ENCODE measurements at places on chromosomes 2 and 18. TPM values are rescaled to one million over a fixed set of nuclear protein-coding genes. Genes with fewer than 3 reads are reported as not detected.

SIX3 gene
- total RNA-seq: not detected

GRCh38 chr2:239378021-239378917, 22.6 kb downstream of the HDAC4 start:
- H3K27ac ChIP-seq: no peak overlapping the region
- H3K4me3 ChIP-seq: no peak overlapping the region
- peaks cover 17% of the 10 kb centered on the region for H3K4me1 ChIP-seq
- H3K36me3 ChIP-seq: no peaks in the 10 kb centered on the region

DNA sequence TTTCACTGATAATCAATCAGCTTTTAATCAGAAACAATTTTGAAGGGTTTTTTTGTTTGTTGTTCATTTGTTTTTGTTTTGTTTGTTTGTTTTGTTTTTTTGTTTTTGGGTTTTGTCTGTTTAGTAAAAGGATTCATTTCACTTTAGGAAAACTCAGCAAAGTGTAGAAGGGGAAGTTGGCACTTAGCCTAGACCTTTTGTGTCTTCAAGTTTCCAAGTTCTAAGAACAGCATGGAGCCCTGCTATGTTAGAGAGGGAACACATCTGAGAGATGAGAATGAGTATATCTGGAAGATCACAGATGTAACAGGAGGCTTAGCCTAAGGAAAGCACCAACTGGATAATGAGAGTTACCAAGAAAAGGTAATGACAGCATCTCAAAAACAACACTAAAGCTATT, 501.5 kb downstream of the ERBB4 start:
- no peaks in the 10 kb centered on the region for H3K27me3 ChIP-seq
- no peak overlapping the region for H3K27ac ChIP-seq
- no peak overlapping the region for H3K4me3 ChIP-seq
- no peaks in the 10 kb centered on the region for H3K4me1 ChIP-seq

GRCh38 chr2:289362-290089, 1.6 kb upstream of the ALKAL2 start:
- no peaks in the 10 kb centered on the region for H3K36me3 ChIP-seq
- peak; percentile 23 for DNase-seq
- peak overlapping the region; percentile 54 for H3K27ac ChIP-seq

CCDC178 gene
- 1.7 TPM for total RNA-seq

DNA sequence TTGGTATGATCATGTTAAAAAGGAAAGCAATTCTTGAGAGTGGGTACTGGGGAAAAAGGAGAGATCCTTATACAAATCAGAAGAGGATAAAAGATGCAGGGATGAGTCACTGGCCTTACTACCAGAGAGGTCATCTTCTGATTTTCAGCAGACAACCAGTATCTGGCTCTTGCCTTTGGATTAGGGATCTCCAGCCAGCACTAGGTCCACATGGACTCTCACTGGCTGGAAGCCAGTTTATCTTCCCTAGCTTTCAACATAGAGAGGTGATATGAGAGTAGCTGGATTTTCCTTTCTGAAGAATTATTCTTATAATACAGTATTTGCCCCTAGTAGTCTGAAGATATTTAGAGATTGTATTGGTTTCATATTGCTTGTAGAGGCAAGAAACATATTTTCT, 30.2 kb downstream of the CERKL start:
- H3K27ac ChIP-seq: no peak overlapping the region
- H3K36me3 ChIP-seq: no peaks in the 10 kb centered on the region
- no peaks in the 10 kb centered on the region for H3K4me1 ChIP-seq
- no peak overlapping the region for H3K4me3 ChIP-seq
- no peaks in the 10 kb centered on the region for H3K27me3 ChIP-seq

- peaks cover 16% of the 10 kb centered on the region for H3K4me1 ChIP-seq
- no peak overlapping the region for H3K27ac ChIP-seq
- peak; percentile 30 for DNase-seq
- no peaks in the 10 kb centered on the region for H3K36me3 ChIP-seq
- no peaks in the 10 kb centered on the region for H3K27me3 ChIP-seq
- no peak overlapping the region for H3K4me3 ChIP-seq
These were observed 6.7 kb upstream of the ACAA2 start for GRCh38 chr18:49819823-49820671.

MALT1 gene
- total RNA-seq: 26.3 TPM

DNA sequence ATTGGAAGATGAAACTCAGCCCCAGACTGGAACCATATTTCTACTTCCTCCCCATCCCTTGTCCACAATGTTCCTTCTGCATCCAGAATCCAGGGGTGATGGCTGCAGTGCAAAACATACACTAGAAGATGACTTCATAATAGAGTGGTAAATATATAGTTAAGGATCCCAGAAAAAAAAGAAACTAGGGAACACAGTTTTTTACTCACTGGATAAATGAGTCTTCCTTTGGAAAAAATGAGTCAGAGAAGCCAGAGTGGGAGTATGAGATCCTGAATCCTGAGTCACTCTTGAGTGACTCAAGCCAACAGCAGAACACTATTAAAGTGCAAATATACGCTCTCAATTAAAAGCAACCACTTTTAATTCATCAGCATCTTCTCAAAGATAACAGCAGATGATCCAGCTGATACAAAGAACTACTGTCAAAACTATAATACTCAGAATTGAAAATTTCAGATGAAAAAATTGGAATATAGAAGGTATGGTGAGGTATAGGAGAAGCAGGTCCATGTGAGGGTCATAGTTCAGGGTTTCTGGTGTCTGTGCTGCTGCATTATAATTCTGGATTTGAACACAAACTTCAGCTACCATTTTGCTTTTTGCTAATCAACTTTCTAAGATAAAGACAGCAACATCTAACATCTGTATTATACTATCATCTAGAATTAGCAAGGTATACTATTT, 987.2 kb upstream of the CDH2 start:
- no peaks in the 10 kb centered on the region for H3K36me3 ChIP-seq
- H3K27me3 ChIP-seq: no peaks in the 10 kb centered on the region
- H3K4me3 ChIP-seq: no peak overlapping the region

GRCh38 chr2:8303322-8303832, 378.5 kb upstream of the ID2 start:
- H3K36me3 ChIP-seq: no peaks in the 10 kb centered on the region
- no peaks in the 10 kb centered on the region for H3K27me3 ChIP-seq
- H3K27ac ChIP-seq: no peak overlapping the region
- no peaks in the 10 kb centered on the region for H3K4me1 ChIP-seq
- no peak overlapping the region for H3K4me3 ChIP-seq

DNA sequence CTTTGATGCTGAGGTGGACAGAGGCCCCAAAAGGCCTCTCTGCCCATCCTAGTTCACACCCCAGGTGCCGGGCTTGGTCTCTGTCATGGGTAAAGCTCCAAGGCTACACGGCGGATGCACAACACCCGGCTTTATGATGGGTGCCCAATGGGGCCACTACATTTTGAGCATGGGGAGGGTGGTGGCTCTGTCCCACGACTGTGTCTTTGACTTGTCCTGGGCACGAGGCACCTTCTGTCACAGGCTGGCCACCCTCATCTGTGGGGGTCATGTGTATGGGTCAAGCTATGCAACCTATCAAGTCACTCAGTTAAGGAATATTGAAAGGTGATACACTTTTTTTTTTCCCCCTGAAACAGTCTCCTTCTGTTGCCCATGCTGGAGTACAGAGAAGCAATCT, 63.7 kb downstream of the EDAR start:
- H3K4me3 ChIP-seq: no peak overlapping the region
- DNase-seq: no peak
- H3K27ac ChIP-seq: no peak overlapping the region
- no peaks in the 10 kb centered on the region for H3K36me3 ChIP-seq
- H3K27me3 ChIP-seq: no peaks in the 10 kb centered on the region

CIB4 gene
- total RNA-seq: 0.94 TPM

SPDYA gene
- 0.78 TPM for total RNA-seq

DNA sequence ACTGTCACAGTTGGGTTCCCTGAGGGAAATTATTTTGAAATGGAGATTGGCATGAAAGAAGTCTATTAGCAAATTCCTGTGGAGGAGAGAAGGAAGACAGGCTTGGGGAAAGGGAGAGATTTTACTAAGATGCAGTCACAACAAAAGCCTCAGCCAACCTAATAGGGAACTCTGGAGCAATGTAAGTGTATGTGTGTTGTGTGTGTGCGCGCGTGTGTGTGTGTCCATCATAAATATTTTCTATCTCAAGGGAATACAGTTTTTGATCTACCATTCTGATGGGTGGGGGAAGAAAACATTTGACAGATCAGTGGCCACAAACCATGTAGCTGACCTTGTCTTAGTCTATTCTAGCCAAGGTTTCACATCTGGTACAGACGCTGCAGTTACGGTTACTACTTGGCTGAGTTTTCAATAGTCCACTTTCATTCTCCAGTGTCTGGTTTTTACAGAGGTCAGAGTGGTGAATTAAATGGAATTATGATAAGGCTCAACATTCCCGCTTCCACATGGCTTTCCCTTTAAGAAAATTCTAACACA, 72.6 kb downstream of the MREG start:
- H3K4me3 ChIP-seq: no peak overlapping the region
- no peak for DNase-seq
- H3K4me1 ChIP-seq: no peaks in the 10 kb centered on the region
- H3K27ac ChIP-seq: no peak overlapping the region
- no peaks in the 10 kb centered on the region for H3K27me3 ChIP-seq

TRPM8 gene
- total RNA-seq: not detected

ATG4B gene
- total RNA-seq: 89.4 TPM

GRCh38 chr18:78934003-78934402, 45.6 kb upstream of the SALL3 start:
- H3K27ac ChIP-seq: no peak overlapping the region
- no peak for DNase-seq
- no peaks in the 10 kb centered on the region for H3K4me1 ChIP-seq
- no peaks in the 10 kb centered on the region for H3K36me3 ChIP-seq
- no peak overlapping the region for H3K4me3 ChIP-seq

DNA sequence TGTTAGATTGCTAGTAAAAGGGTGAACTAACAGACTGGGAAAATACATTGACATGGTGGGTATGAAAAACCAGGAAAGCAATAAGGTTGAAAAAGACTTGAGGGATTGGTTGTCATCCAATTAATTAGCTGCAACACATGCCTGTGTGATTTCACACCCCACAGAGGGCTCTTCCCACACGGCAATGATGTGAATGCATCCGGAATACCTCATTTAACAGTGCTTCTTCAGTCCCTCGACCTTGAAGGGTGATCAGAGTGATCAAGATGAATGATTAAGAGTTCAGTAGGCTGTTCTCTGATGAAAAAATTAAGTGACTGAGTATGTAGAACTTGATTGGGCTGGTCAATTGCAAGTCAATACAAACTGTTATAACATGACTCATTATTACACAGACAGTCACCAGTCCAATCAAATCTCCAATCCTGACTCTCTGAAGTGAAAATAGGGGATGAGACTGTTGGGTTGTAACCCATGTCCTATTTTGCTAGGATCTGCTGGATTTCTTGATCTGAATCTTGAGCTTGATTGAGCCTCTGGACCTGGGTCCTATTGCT, 924.9 kb upstream of the FAM98A start:
- no peaks in the 10 kb centered on the region for H3K27me3 ChIP-seq
- DNase-seq: no peak
- no peaks in the 10 kb centered on the region for H3K36me3 ChIP-seq
- H3K4me3 ChIP-seq: no peak overlapping the region
- H3K27ac ChIP-seq: no peak overlapping the region

GRCh38 chr18:6866552-6867085, 137.1 kb downstream of the ARHGAP28 start:
- no peaks in the 10 kb centered on the region for H3K36me3 ChIP-seq
- H3K27ac ChIP-seq: no peak overlapping the region

DNA sequence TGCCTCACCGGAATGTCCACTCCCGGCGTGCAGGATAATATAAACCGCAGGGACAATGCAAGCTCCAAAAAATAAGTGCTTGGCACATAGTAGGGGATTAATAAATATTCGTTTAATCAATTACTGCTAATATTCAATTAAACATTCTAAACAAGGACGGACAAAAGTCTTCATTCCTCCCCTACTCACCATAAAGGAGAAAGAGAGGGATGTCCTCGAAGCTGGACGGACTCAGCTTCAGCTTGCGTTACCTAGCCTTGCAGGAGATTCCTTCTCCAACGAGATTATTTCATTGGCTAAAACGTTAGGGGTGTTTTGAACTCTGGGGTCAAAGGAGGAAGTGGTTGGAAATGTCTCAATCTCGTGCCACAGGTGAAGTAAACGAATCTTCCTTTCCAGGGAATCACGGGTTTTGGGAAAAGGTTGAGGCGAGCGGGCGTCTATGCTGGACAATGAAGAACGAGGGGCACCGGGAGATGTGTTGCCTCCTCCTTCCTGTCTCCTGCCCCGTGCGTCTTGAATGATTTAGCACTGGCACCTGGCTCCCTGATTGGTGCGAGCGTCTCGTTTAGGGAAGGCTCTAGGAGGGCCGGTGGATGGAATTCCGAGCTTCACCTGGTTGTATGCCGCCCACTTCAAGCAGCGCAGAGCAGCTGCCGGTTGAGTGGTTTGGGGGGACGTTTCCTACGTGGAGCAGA, 2.0 kb upstream of the GAD1 start:
- DNase-seq: no peak
- no peak overlapping the region for H3K27ac ChIP-seq
- no peaks in the 10 kb centered on the region for H3K36me3 ChIP-seq
- no peak overlapping the region for H3K4me3 ChIP-seq

- no peak overlapping the region for H3K4me3 ChIP-seq
- H3K36me3 ChIP-seq: no peaks in the 10 kb centered on the region
- H3K27me3 ChIP-seq: no peaks in the 10 kb centered on the region
These were observed 58.5 kb upstream of the ARHGAP15 start for GRCh38 chr2:143070704-143071103.

- H3K4me1 ChIP-seq: no peaks in the 10 kb centered on the region
- H3K27ac ChIP-seq: no peak overlapping the region
- DNase-seq: no peak
- no peak overlapping the region for H3K4me3 ChIP-seq
These were observed 68.3 kb downstream of the RIF1 start for GRCh38 chr2:151478011-151478410.

DNA sequence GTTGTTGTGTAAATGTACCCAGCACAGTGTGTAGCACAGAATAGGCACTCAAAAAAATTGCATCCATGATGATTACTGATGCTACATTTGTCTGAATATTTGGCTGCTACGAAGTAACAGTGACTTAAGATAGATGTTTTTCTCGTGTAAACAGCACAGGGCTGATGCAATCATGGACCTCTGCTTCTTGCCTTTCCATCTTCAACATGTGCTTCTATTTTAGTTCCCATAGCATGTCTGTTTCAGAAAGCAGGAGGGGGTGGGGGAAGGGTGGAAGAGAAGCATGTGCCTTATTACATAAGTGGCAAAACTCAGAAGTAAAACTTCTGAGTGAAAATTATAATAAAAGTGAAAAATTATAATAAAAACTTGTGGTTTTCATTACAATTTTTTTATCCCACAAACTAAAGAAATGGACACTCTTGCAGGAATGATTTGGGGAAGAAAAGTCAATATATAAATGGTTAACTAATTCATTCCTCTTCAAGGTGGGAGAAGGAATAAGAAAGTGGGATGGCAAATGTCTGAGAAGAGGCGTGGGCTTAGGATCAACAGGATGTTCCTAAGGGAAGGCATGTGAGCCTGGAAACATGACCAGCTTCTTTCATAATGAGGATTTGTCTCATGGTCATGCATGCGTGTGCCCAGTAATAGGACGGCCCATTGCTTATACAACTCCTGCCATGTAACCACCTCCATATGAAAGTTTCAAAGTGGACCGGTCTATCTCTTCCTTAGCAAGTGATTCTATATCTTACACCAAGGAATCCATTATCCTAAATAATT, 27.2 kb downstream of the CCBE1 start:
- no peak overlapping the region for H3K4me3 ChIP-seq
- DNase-seq: no peak
- no peaks in the 10 kb centered on the region for H3K36me3 ChIP-seq
- H3K27ac ChIP-seq: no peak overlapping the region
- H3K27me3 ChIP-seq: no peaks in the 10 kb centered on the region
- no peaks in the 10 kb centered on the region for H3K4me1 ChIP-seq

GRCh38 chr18:59575995-59576394, 121.2 kb downstream of the CCBE1 start:
- DNase-seq: no peak
- H3K36me3 ChIP-seq: no peaks in the 10 kb centered on the region
- no peaks in the 10 kb centered on the region for H3K4me1 ChIP-seq
- no peaks in the 10 kb centered on the region for H3K27me3 ChIP-seq
